Memory B cell (primary cell): ENCODE measurements at places on chromosomes 13 and 19.

GRCh38 chr19:28869459-28869858 lies 343.5 kb downstream of the UQCRFS1 start:
- DNase-seq = no peak

DNA sequence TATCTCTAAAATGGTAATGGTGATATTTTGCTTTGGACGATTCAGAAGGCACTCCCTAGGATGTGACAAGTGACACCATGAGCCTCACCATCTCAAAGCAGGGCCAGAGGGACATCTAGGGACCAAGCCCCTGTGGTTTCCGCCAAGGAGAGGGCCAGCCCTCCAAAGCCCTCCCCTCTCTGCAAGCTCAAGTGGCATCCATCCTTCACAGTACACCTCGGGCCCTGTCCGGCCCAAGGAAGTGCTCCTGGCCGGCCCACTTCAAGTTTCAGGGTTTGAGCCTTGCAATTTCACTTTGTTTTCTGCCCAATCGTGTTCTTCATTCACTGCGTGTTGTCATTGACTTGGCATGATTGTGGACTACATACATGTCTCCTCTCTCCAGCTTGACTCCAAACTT lies 82.5 kb downstream of the TSHZ3 start:
- DNase-seq = no peak

- no peak for DNase-seq
Measured at GRCh38 chr13:100203696-100204367, 114.9 kb downstream of the PCCA start.

- DNase-seq = no peak
Measured at GRCh38 chr13:102758842-102759241, 14.7 kb downstream of the TEX30 start.

DNA sequence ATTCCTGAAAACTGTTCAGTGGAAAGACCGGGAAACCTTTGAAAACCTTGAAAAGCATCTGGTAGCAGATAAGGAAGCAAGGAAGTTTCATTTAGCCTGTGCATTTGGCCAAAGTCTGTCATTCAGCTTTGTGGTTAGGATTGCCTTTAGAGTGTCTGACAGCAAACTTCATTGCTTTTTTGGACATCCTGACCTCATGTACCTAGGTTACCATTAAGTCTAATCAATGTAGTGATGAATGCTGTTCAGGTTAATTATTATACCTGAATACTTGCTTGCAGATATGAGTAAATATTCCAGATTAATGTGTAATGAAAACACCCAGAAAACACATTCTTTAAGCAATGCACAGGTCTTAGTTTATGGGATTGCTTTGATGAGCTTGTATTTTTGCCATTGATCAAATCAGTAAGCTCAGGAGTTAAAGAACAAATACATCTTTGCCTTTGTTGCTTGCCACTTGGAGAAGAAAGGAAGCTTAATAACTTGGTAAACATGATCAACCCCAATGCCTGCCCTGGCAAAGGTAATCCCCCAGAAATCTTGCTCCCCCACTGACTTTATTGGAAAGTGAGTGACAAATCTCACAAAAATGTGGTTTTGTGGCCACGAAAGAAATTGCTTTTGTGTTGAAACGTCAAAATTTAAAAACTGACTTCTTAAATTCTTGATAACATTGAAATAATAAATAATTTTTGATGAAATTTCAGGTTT lies 87.4 kb downstream of the SLC15A1 start:
- DNase-seq = no peak

- DNase-seq = no peak
Measured at GRCh38 chr13:22594041-22594440, 586.7 kb upstream of the SGCG start.

- DNase-seq = no peak
Measured at GRCh38 chr13:62085337-62086229, 669.9 kb upstream of the PCDH20 start.

GRCh38 chr13:106318941-106319411 lies 216.5 kb downstream of the EFNB2 start:
- no peak for DNase-seq

- DNase-seq = no peak
Measured at GRCh38 chr13:86882107-86882506, 789.1 kb upstream of the SLITRK5 start.

- no peak for DNase-seq
Measured at GRCh38 chr13:47036294-47037008, 139.6 kb upstream of the HTR2A start.

- no peak for DNase-seq
Measured at GRCh38 chr19:688992-689391, 6.3 kb downstream of the PRSS57 start.

DNA sequence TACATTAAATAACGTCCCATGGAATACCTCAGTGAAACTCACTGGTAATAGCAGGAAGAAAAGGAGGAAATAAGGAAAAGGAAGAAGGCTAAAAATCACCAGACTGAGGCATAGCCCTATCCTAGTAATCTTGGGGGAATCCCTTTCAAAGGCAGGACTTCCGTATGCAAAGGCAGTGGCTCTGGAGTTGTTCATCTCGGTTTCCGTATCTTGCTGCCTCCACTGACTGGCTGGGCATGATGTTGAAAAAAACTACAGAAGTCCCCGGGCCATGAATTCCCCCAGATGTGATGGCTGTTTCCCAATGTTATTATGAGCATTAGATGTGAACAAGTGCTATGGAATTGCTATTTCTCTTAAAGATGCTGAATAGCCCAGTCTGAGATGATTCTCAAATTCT lies 5.5 kb downstream of the FPR2 start:
- DNase-seq = no peak

- DNase-seq = peak; percentile 20
Measured at GRCh38 chr19:17951990-17952976, 14.6 kb upstream of the KCNN1 start.

DNA sequence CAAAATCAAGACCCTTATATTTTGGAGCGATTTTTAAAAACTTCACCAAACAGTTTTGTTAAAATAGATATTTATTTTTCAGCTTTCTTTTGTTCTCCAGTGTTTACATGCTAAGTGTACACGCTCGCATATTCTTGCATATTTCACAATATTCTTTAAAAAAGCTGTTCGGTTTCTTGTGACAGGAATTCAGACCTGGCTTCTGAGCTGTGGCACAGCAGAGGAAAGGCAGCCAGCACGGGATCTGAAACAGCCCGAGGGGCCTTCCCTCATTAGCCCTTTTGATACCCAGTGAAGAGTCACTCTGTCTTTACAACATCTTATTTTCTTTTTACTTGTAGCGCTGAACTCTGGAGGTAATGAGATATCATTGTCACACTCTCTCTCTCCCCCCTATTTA lies 234.0 kb downstream of the B3GLCT start:
- no peak for DNase-seq

- no peak for DNase-seq
Measured at GRCh38 chr13:46738055-46738454, 58.9 kb downstream of the ESD start.
